ENCODE measurements at places on chromosomes 13 and 19.

DNA sequence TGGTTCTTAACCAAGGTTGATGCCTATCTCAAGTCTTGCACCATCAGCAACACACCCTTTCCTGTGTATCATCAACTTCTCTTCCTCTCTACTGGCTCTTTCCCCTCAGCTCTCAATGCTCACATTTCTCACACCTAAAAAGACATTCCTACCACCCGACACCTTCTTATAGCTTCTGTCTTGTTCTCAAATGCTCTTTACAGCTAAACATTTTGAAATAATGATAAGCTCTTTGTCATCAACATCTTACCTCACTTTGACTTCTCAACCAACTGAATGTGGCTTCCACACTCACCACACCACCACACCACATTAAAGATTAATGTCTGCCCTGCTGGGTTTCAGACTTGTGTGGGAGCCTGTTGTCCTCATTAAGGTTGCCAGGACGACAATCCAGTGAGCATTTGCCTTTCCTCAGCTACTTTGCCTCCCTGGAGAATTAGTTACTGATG, 67.8 kb downstream of the RXFP2 start:
- no peak for DNase-seq
- H3K4me3 ChIP-seq: no peak overlapping the region
- H3K27ac ChIP-seq: no peak overlapping the region
- H3K27me3 ChIP-seq: no peaks in the 10 kb centered on the region
- H3K36me3 ChIP-seq: no peaks in the 10 kb centered on the region

DNA sequence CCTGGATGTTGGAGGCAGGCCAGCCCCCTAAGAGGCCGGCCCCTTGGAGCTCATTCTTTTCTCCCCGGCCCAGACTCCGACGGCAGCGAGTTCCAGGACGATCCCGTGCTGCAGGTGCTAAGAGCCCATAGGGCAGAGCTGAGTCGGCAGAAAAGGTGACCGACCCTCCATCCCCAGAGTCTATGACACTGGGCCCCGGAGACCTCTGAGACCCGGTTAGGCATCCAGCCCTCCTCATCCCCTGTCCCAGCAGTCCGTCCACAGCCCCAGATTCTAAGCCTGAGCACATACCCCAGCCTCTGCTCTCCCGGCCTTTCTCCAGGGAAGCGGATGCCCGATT, 7.3 kb upstream of the ARHGAP33 start:
- no peak overlapping the region for H3K4me3 ChIP-seq
- H3K36me3 ChIP-seq: no peaks in the 10 kb centered on the region
- no peaks in the 10 kb centered on the region for H3K27me3 ChIP-seq
- H3K27ac ChIP-seq: peak overlapping the region; percentile 24

DNA sequence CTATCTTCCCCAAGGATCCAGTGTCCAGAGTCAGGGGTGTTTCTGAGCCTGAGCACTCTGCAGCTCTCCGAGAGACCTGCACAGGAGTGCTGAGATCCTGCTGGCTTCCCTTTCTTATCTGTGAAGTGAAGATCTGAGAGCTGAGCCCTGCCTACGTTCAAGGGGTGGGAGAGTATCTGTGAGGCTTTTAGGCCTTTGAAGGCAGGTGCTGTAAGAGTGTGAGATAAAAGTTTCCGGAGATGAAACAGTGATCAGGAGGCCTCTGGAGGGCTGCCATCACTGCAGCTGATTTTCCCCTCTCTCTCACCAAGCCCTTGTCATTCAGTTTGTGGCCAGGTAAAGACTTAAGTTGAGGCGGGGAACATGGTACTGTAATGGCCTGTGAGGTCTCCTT, 83.1 kb downstream of the AKAP11 start:
- no peak overlapping the region for H3K4me3 ChIP-seq
- no peaks in the 10 kb centered on the region for H3K27me3 ChIP-seq
- no peak for DNase-seq
- no peaks in the 10 kb centered on the region for H3K4me1 ChIP-seq

GRCh38 chr13:74450525-74450845, 316.3 kb upstream of the KLF12 start:
- H3K36me3 ChIP-seq: no peaks in the 10 kb centered on the region
- peaks cover 4% of the 10 kb centered on the region for H3K4me1 ChIP-seq
- H3K27me3 ChIP-seq: no peaks in the 10 kb centered on the region
- DNase-seq: no peak

GRCh38 chr13:42984691-42985090, 7.3 kb downstream of the EPSTI1 start:
- no peak overlapping the region for H3K27ac ChIP-seq
- no peak overlapping the region for H3K4me3 ChIP-seq
- H3K27me3 ChIP-seq: no peaks in the 10 kb centered on the region

DNA sequence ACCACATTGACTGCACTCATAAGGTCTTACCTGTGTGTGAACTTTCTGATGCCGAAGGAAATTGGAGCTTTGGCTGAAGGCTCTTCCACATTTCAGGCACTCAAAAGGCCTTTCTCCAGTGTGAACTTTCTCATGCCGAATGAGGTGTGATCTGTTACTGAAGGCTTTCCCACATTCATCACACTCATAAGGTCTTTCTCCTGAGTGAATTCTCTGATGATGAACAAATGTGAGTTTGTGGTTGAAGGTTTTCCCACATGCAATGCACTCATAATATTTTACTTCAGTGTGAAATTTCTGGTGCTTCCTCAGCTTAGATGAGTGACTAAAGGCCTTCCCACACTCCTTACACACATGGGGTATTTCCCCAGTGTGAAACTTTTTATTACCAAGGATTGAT, 5.7 kb downstream of the ZNF132 start:
- no peak overlapping the region for H3K27ac ChIP-seq
- no peaks in the 10 kb centered on the region for H3K27me3 ChIP-seq
- peaks cover 2% of the 10 kb centered on the region for H3K4me1 ChIP-seq
- no peak for DNase-seq

DNA sequence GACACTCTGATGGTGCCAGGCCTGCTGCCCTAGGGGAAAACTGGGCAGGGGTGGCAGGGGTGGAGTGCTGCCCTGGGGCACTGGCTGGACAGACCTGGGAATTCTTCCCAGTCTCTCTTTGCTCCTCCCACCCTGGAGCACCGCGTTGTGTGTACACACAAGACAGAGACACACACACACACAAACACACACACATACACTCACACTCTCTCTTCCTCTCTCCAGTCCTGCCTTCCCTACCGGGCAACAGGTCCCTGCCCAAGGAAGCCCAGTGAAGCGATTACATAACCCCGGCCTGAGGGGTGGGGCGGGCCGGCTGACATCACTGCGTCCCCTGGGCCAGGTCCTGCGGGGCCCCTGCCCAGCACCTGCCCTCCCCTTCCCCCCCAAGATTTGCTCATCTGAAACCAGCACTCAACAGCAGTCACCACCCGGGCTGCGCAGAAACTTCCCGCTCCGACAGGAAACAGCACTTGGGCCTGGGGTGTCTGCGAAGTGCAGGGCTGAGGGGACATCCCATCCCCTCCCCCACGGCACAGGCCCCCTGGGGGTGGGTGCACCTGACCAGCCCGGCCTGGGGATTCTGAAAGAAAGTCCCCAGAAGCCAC, 1.2 kb downstream of the MKNK2 start:
- H3K4me3 ChIP-seq: peak overlapping the region; percentile 88
- H3K27ac ChIP-seq: peak overlapping the region; percentile 92
- H3K4me1 ChIP-seq: peaks cover 35% of the 10 kb centered on the region
- H3K27me3 ChIP-seq: no peaks in the 10 kb centered on the region

GRCh38 chr19:13463296-13463695, 43.0 kb downstream of the CACNA1A start:
- no peaks in the 10 kb centered on the region for H3K27me3 ChIP-seq
- H3K36me3 ChIP-seq: no peaks in the 10 kb centered on the region
- H3K4me1 ChIP-seq: no peaks in the 10 kb centered on the region
- no peak overlapping the region for H3K4me3 ChIP-seq
- no peak for DNase-seq
- no peak overlapping the region for H3K27ac ChIP-seq

DNA sequence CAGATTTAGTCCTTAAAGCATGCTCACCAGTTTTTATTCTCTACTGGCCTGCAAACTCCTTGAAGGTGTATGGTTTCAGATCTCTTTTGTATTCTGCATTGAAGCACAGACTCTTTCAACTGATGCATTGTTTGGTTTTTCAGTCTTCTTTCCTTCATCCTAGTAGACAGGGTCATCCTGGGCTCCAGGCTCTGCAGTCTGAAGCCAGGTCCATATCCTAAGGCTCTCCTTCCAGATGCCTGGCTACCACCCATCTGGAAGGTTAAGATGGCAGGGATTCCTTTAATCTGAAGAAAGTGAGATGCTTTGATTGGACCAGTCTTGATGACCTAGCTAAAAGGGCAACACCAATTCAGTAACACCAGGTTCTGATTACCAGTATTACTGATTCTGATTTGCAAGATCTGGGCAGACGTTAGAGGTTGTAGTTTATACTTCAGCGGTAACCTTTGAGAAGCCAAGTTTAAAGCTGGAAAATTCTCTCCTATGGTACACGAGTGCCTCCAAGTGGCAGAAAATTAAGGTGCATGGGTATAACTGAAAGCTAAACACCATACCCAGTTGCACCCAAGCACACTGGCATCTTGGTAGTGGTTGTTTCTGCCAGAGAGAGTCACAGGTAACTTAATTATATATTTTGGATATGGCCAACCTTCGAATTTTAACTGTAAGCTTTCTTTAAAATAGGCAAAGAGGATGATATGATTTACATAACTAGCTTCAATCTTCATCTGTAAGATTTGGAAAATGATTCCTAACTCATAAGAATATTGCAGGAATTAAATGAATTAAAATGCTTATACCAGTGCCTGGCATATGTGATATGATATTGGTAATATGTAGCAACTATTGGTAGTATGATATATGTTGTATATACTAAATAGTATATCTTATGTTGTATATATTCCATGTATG, 1651.9 kb upstream of the MIR17HG start:
- no peak overlapping the region for H3K4me3 ChIP-seq
- no peak for DNase-seq
- H3K27ac ChIP-seq: no peak overlapping the region
- no peaks in the 10 kb centered on the region for H3K36me3 ChIP-seq
- H3K4me1 ChIP-seq: no peaks in the 10 kb centered on the region

GRCh38 chr19:43524922-43525835, 1.8 kb downstream of the ETHE1 start:
- peaks cover 6% of the 10 kb centered on the region for H3K4me1 ChIP-seq
- H3K27me3 ChIP-seq: no peaks in the 10 kb centered on the region
- peak; percentile 57 for DNase-seq
- H3K4me3 ChIP-seq: peak overlapping the region; percentile 87

DNA sequence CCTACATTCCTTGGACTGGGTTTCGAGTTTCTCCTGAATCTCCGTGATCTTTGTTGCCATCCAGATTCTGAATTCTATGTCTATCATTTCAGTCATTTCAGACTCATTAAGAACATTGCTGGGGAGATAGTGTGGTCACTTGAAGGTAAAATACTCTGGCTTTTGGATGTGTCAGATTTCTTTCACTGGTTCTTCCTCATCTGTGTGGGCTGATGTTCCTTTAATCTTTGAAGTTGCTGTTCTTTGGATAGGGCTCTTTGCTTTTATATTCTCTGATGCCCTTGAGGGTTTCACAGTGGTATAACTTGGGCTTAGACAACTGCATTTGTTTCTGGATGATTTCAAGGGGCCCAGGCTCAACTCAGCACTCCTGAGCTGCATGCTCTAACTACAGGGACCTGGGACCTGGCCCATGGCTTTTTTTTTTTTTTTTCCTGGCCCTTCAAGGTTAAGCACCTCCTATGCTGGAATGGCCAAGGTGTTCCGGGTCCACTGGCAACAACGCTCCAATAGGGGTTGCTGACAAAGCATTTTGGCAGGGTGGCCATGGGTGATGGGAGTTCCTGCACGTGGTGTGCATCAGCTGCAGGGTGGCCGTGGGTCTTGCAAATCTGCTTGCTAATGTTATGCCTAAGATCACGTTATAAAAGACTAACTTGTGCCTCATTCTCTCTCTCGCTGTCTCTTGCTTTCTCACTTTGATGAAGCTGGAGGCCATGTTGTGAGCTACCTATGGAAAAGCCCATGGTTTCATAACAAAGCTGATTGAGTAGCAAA, 5.9 kb upstream of the SIGLEC7 start:
- H3K4me3 ChIP-seq: no peak overlapping the region
- H3K27me3 ChIP-seq: no peaks in the 10 kb centered on the region
- H3K36me3 ChIP-seq: no peaks in the 10 kb centered on the region
- no peak for DNase-seq
- H3K4me1 ChIP-seq: peaks cover 4% of the 10 kb centered on the region
- H3K27ac ChIP-seq: no peak overlapping the region

DNA sequence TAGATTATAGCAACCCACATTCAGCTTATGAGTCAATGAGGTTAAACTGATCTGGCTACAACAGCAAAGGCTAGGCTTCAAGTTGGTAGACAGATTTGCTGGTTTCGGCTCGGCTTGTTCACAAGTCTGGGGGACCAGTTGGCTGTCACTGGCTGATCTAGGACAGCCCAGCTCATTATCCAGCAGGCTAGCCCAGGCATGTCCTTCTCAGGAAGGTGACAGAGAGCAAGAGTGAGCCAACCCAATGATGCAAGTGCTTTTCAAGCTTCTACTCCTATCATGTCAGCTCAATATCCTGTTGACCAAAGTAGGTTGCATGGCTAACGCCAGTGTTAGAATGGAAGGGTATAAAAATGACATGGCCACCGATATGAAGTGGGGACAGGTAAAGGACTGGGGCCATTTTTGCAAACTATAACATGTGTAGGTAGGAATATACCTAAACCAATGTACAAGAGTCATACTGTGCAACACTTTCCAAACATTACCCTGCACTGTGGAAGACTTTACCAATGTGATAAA, 220.9 kb upstream of the SOX21 start:
- no peak overlapping the region for H3K4me3 ChIP-seq
- no peaks in the 10 kb centered on the region for H3K27me3 ChIP-seq
- DNase-seq: no peak
- H3K27ac ChIP-seq: no peak overlapping the region
- H3K4me1 ChIP-seq: no peaks in the 10 kb centered on the region

GRCh38 chr13:98686270-98686669, 66.2 kb downstream of the SLC15A1 start:
- H3K4me3 ChIP-seq: no peak overlapping the region
- no peak overlapping the region for H3K27ac ChIP-seq
- H3K36me3 ChIP-seq: no peaks in the 10 kb centered on the region

DNA sequence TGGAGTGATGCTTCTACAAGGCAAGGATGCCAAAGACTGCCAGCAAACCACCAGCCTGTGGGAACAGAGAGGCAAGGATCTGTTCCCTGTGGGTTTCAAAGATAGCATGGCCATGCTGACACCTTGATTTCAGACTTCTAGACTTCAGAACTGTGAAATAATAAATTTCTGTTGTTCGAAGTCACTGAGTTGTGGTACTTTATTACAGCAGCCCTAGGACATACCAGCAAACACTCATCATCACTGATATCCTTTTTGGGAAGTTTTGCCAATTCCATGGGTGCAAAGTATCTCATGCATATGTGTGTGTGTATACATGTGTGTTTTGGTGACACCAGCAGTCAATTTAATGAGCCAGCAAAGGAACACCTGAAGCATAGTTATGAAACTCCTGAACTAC, 21.0 kb downstream of the LMO7 start:
- no peak overlapping the region for H3K4me3 ChIP-seq
- DNase-seq: no peak
- H3K27ac ChIP-seq: no peak overlapping the region
- no peaks in the 10 kb centered on the region for H3K27me3 ChIP-seq

- DNase-seq: peak; percentile 63
- H3K4me1 ChIP-seq: peaks cover 17% of the 10 kb centered on the region
- H3K36me3 ChIP-seq: no peaks in the 10 kb centered on the region
- peak overlapping the region; percentile 59 for H3K27ac ChIP-seq
These were observed 12.9 kb downstream of the CFD start for GRCh38 chr19:872266-872951.

GRCh38 chr19:1155352-1156304, 18.4 kb downstream of the SBNO2 start:
- DNase-seq: peak; percentile 28
- peaks cover 21% of the 10 kb centered on the region for H3K4me1 ChIP-seq
- H3K4me3 ChIP-seq: peak overlapping the region; percentile 31

- H3K27ac ChIP-seq: no peak overlapping the region
- peaks cover 10% of the 10 kb centered on the region for H3K4me1 ChIP-seq
These were observed 1.0 kb downstream of the SNRNP70 start for GRCh38 chr19:49086296-49086695.
